Activated CD4-positive, alpha-beta T cell treated with anti-CD3 and anti-CD28 coated beads, Interleukin-2, amount 10 ng/mL, durations not matched to agents 7 days and 5 days (primary cell): ENCODE measurements at places on chromosomes 11 and 22. TPM values are rescaled to one million over a fixed set of nuclear protein-coding genes. Genes with fewer than 3 reads are reported as not detected.

Gene NXPE1
- total RNA-seq = not detected

Gene CFAP300
- not detected for total RNA-seq

DNA sequence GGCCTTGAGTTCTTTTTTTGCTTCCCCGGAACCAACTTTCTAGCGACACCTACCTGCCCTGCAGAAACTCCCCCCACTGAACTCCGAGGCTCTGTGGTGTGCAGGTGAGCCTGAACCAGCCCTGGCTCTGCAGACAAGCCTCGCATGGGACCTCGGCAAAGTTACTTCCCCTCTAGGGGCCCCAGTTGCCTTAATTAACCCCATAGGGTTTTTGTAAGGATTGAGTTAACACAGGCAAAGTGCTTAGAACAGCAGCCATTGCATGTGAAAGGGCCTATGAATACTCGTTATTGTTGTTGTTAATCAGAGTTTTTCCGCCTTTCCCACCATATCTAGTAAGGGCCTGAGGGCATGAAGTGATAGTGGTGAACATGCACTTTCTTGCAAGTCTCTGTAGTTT lies 12.6 kb upstream of the SYT13 start:
- DNase-seq = no peak
- H3K27ac ChIP-seq = no peak overlapping the region

- peaks cover 95% of the 10 kb centered on the region for H3K36me3 ChIP-seq
- H3K4me1 ChIP-seq = peaks cover 72% of the 10 kb centered on the region
- no peak for DNase-seq
- H3K4me3 ChIP-seq = no peak overlapping the region
- no peak overlapping the region for H3K27ac ChIP-seq
- no peaks in the 10 kb centered on the region for H3K27me3 ChIP-seq
These were observed 129.5 kb downstream of the ETS1 start for GRCh38 chr11:128457874-128458273.
